ENCODE measurements at places on chromosomes 2 and 18. TPM values are rescaled to one million over a fixed set of nuclear protein-coding genes. Genes with fewer than 3 reads are reported as not detected.
A peak's percentile ranks its signal among the peaks of the same experiment; 100 is the strongest.

The GREB1L gene
- not detected for total RNA-seq

The APLF gene
- total RNA-seq = 3.0 TPM

DNA sequence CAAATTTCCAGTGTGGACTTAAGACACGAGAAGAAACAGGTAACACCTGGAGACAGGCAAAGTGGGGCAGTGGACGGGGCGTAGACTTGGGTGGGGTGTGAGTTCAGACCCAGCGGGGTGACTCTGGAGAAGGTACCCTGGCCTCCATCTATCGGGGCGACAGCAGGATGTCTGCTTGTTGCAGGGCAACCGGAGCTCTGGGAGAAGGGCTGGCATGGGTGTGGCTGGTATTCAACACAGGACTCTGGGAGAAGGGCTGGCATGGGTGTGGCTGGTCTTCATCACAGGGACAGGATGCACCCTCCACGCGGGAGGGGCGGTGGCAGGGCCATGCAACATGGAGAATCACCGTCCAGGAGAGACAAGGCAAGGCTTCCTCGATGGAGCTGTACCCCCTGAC is 198.5 kb downstream of the HDAC4 start:
- peaks cover 16% of the 10 kb centered on the region for H3K4me1 ChIP-seq
- H3K4me3 ChIP-seq = no peak overlapping the region
- H3K36me3 ChIP-seq = peaks cover 9% of the 10 kb centered on the region
- no peaks in the 10 kb centered on the region for H3K27me3 ChIP-seq
- no peak overlapping the region for H3K27ac ChIP-seq
- DNase-seq = no peak

GRCh38 chr2:145079641-145080040 is 559.7 kb upstream of the ZEB2 start:
- no peak overlapping the region for H3K4me3 ChIP-seq
- no peaks in the 10 kb centered on the region for H3K36me3 ChIP-seq
- DNase-seq = no peak
- no peak overlapping the region for H3K27ac ChIP-seq
- no peaks in the 10 kb centered on the region for H3K4me1 ChIP-seq

GRCh38 chr2:44186810-44187209 is 18.1 kb downstream of the PPM1B start:
- peaks cover 20% of the 10 kb centered on the region for H3K36me3 ChIP-seq
- H3K4me1 ChIP-seq = peaks cover 59% of the 10 kb centered on the region
- DNase-seq = no peak
- H3K27ac ChIP-seq = no peak overlapping the region
- H3K27me3 ChIP-seq = no peaks in the 10 kb centered on the region

DNA sequence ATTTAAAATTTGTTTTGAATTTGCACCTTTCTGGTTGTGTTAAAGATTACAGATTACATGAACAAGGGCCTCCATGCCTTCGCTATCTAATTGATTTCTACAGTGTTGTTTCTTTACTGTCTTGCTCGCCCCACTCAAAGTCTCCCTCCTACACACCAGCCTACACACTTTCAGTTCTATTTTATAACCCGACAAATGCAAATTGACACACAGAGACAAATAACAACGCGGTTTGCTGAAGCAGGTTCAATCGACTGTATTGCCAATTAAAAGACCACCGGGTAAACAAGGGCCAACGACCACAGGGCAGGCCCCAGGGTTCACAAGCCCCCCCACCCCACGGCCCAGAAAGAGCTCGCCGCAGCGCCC is 869 bp downstream of the STARD7 start:
- H3K27me3 ChIP-seq = no peaks in the 10 kb centered on the region
- peak overlapping the region; percentile 94 for H3K27ac ChIP-seq
- peaks cover 63% of the 10 kb centered on the region for H3K4me1 ChIP-seq
- H3K4me3 ChIP-seq = peak overlapping the region; percentile 96

DNA sequence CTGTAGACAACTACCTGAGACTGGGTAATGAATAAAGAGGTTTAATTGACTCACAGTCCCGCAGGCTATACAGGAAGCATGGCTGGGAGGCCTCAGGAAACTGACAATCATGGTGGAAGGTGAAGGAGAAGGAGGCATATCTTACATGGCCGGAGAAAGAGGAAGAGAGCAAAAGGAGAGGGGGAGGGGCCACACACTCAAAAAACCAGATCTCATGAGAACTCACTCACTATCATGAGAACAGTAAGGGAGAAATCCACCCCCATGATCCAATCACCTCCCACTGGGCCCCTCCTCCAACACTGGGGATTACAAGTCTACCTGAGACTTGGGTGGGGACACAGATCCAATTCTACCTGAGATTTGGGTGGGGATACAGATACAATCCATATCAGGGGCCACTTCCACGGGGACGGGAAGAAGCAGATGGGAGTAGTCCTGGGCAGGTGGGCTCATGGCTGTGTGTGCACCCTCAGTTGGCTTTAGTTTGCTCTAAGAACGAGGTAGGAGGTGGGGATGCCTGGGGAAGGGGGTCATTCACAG is 9.9 kb downstream of the MAB21L4 start:
- no peak for DNase-seq
- no peak overlapping the region for H3K27ac ChIP-seq
- no peak overlapping the region for H3K4me3 ChIP-seq
- no peaks in the 10 kb centered on the region for H3K4me1 ChIP-seq
- peaks cover 4% of the 10 kb centered on the region for H3K27me3 ChIP-seq

DNA sequence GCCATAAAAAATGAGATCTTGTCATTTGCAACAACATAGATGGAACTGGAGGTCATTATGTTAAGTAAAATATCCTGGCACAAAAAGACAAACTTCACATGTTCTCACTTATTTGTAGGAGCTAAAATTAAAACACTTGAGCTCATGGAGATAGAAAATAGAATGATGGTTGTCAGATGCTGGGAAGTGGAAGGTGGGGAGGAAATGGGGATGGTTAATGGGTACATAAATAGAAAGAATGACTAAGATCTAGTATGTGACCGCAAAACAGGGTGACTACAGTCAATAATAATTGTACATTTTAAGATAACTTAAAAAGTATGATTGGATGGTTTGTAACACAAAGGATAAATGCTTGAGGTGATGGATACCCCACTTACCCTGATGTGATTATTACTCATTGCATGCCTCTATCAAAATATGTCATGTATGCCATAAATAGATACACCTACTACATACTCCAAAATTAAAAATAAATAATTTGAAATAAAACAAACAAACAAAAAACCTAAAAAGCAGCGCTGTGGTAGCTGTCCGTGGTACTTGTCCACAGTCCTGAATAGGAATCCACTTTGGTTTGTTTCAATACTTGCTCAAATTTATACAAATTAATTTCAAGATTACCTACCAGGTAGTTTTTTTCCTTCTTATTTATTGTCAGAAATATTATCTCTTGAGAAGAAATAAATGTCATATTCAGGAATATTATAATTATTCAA is 224.5 kb downstream of the DLGAP1 start:
- no peaks in the 10 kb centered on the region for H3K4me1 ChIP-seq
- no peaks in the 10 kb centered on the region for H3K36me3 ChIP-seq

DNA sequence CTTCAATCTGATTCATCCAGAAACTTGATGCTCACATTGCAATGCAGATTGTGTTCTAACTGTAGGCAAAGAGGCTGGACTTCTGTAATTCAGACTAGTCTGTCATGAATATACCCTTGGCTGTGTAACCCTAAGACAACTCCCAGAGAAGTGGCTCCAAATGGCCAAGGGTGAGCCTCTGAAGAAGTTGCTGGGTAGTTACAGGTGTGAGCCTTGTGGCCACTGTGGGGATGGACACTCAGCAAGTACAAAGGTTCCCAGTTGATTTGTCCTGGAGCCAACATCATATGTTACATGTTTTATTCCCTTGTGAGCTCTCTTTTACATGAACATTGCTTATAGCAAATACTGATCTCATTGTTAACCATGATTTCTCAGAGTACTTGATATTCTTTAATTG is 94.8 kb upstream of the KCNJ3 start:
- no peaks in the 10 kb centered on the region for H3K36me3 ChIP-seq
- H3K4me1 ChIP-seq = no peaks in the 10 kb centered on the region
- DNase-seq = no peak
- no peak overlapping the region for H3K4me3 ChIP-seq
